Germinal center (tissue), 1 donor: ENCODE measurements at places on chromosomes 16 and 17.

GRCh38 chr16:58365623-58366022 lies 26.6 kb upstream of the GINS3 start:
- DNase-seq = no peak

- DNase-seq = no peak
These were observed 1.5 kb downstream of the GRB7 start for GRCh38 chr17:39738983-39739884.

DNA sequence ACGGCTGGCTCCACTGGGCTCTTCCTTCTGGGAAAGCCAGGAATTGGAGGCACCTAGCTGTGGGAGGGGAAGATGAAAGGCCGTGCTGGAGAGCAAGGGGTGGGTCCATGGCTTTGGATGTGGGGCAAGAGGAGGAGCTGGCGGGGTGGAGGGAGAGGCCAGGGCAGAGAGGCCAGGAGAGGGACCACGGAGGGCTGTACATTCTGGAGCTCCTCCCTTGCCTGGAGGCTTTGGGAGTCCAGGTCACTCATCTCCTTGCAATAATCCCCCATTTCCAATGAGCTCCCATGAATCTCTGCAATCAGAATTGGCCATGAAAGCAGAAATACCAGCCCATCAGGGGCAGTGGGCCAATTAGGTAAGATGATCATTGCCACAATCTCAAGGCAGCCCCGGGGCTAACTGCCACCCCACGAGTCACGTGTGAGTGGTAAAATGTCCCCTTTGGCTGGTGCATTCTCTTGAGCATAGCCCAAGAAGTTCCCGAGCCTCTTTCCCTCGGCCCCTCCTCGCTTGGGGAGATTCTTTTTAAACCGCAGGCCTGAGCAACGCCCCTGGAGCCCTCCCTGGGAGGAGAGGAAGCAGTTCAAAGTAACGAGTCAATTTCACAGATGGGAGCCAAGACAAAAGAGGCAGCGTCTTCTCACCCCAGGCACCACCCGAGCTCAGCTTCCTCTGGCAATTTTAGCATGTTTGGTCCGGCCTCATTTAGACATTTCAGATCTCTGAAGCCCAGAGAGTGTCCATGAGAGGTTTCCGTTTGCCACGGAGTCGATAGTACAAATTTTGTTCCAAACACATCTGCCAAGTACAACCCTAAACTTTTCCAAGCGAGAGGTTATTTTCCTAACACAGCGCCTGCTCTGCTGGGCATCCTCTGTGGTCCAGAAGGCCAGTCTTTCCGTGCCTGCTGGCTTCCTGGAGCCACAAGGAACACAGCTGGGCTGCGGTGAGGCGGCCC lies 13.4 kb downstream of the RTN4RL1 start:
- DNase-seq = no peak

- DNase-seq = peak; percentile 73
These were observed 35.2 kb upstream of the CBX4 start for GRCh38 chr17:79874329-79874981.
